ENCODE measurements at places on chromosomes 13 and 19.

- DNase-seq: no peak
Measured at GRCh38 chr19:50992666-50993035, 8.8 kb downstream of the KLK8 start.

GRCh38 chr19:29067831-29068230 is 145.1 kb downstream of the UQCRFS1 start:
- no peak for DNase-seq

GRCh38 chr13:99355267-99356011 is 48.2 kb upstream of the GPR183 start:
- no peak for DNase-seq

GRCh38 chr13:23380534-23380933 is 53.0 kb downstream of the SACS start:
- DNase-seq: no peak

DNA sequence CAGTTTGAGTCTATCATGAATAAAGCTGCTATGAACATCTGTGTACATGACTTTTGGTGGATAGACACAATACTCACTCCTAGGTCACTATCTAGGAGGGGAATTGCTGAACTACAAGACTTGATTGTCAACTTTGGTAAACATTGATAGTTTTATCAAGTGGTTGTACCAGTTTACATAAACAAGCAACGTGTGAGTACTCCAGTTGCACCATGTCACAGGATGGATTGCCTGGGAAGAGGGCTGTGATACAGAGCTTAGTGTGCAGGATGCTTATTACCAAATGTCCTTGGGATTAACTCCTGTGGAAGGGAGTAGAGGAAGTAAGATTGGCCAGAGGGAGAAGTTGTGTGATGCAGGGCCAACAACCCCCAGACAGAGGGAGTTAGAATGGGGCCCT is 37.7 kb downstream of the RAP2A start:
- no peak for DNase-seq

GRCh38 chr13:27104606-27105005 is 67.0 kb downstream of the USP12 start:
- DNase-seq: no peak

DNA sequence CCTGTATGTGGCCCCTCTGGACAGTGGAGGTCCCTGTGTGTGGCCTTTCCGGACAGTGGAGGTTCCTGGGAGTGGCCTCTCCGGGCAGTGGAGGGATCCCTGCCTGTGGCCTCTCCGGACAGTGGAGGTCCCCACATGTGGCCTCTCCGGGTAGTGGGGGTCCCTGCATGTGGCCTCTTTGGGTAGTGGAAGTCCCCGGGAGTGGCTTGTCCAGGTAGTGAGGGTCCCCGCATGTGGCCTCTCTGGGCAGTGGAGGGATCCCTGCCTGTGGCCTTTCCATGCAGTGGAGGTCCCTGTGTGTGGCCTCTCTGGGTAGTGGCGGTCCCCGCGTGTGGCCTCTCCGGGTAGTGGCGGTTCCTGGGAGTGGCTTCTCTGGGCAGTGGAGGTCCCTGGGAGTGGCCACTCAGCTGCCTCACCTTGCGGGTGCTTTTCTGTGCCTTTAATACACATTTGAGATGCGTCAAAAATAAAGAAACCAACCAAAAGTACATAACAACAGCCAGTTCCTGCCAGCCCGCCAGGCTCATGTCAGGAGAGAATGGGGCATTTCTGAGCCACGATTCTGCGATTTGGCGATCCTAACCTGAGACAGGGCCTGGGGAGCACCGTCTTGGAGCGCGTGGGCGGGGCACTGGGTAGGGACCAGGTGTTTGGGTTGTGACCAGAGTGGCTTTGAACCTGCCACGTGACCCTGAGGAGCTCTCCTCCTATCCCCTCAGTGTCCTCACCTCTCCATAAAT is 194.7 kb downstream of the ZNF536 start:
- no peak for DNase-seq

DNA sequence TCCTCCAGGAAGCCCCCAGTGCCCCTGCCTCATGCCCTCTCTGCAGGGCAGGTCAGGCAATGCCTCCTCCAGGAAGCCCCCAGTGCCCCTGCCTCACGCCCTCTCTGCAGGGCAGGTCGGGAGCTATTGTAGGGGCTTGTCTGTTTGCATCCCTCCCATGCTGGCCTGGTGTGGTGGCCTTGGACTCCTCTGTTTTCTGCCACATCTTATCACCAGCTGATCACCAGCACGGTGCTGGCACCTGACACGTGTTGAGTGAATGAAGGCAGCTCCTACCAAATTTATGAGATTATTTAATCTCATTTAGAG is 51.5 kb upstream of the C13orf46 start:
- DNase-seq: no peak

- no peak for DNase-seq
Measured at GRCh38 chr19:16462757-16463250, 9.0 kb downstream of the EPS15L1 start.

GRCh38 chr13:91247768-91248167 is 99.7 kb upstream of the MIR17HG start:
- no peak for DNase-seq

- no peak for DNase-seq
Measured at GRCh38 chr19:49567861-49568441, 12.4 kb downstream of the NOSIP start.

DNA sequence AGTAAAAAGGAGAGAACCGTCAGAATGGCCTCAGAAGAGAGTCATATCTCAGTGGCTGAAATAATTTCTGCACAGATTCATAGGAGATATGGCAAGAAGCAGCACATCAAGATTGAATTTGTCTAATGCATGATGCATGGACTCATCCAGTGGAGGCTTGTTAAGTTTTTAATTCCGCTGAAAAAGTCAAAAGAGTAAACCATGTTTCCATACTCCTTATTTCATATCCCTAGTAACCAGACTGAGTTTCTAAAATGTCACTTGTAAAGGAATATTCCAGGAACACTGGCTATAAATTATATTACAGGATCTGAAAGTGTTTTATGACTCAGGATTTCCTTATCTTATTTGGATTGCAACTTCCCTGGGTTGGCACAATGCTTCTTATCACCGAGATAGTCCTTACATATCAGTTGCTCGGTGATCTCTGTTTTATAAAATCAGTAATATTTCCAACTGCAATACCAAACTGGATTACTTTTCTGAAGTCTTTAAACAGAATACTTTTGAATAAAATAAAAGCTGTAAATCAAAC is 180.2 kb upstream of the TSC22D1 start:
- DNase-seq: no peak

DNA sequence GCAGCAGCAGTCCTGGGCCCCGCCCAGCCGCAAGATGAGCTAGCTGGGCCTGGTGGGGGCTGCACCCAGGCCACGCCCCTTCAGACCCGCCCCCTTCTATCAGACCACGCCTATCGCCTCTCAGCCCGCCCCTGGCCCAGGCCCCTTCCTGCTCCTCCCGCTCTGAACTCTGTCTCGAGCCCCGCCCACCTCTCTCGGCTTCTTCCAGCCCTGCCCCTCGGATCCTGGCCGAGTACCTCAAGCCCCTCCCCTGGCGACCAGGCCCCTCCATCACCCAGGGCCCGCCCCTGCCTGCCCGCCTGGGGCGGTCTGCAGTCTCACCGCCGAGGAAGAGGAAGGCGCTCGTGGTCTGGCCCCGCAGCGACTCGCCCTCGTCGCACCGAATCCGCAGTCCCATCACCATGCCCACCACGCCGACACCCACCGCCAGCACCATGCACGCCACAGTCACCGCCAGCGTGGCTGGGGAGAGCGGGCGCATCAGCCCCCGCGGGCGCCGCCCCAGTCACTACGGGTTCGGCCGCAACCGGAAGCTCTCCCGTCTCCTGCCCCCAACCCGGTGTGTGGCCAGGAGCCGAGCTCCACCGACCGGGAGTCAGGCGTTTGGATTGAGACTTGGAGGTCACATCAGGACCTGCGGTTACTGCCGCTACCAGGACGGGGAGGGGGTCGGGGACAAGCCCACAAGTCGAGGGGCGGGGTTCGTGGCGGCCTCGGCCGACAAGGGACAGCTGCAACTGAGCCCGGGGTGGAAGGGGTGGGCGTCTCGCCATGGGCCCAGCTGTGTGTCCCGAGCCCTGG is 1.0 kb downstream of the CLDND2 start:
- peak; percentile 98 for DNase-seq

DNA sequence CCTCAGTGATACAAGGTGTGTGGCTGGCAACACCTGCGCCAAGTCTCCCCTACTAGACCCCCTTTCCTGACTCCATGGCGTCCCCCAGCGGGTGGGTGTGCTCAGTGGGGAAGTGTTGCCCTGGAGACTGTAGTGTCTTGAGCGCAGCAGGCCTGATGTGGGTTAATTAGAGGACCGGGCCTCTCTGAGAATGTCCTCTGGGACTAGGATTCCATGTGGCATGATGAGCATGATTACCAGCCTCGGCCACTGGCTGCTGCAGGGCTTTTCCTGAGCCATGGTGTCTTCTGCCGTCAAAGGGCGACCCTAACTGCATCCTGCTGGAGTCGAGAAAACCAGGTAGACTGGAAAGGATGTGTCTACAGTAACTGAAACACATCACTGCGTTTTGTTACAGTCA is 28.1 kb downstream of the MICOS13 start:
- DNase-seq: no peak

DNA sequence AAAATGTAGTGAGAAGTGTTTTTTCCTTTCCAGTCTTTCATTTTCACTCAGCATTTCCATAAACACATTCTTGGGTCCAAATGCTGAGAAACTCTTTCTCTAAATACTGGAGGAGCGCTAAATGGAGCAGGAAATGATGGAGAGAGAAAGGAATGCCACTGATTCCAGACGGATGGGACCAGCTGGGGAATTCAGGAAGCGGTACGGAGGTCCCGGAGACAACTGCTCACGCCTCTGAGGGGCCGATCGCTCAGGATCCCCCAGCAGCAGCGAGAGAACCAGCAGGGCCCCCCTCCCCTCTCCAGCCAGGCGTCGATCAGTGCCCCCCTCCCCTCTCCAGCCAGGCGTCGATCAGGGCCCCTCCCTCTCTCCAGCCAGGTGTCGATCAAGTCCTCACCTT is 13.2 kb downstream of the RASA3 start:
- no peak for DNase-seq

DNA sequence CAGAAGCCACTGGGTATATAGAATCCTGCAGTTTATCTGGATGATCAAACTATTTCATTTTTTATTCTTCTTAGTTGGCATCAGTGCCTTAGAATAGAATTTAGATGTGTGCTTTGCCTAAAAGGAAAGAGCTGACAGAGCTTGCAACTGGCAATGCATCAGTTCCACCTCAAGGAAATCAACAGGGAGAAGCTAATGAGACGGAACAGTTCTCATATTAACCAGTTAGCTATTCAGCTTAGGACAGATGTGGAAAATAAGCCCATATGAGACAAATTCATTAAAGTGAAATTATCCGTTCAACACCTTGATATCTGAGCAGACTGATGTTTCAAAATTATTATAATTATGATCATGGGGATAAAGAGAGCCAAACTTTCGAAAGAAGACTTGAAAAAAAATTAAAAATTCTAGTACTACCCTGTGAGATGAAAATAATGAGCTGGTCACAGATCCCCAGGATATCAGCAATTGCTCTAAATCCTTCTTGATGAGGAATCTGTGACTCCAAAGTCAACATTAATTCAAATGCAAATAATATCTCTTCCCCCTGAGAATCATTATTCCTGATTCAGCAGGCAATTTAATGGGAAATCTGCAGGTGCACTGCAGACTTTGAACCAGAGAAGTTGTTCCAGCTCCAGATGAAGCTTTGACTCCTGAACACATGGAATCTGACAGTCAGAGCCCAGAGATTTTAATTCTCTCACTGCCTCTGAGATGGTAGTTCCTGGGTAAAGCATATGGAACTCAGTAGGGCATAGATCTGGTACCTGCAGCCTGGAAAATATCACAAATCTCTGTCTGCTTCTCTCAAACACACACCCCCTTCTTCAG is 486.8 kb downstream of the FOXO1 start:
- no peak for DNase-seq

GRCh38 chr19:7894612-7895309 is 6.5 kb downstream of the LRRC8E start:
- DNase-seq: no peak

DNA sequence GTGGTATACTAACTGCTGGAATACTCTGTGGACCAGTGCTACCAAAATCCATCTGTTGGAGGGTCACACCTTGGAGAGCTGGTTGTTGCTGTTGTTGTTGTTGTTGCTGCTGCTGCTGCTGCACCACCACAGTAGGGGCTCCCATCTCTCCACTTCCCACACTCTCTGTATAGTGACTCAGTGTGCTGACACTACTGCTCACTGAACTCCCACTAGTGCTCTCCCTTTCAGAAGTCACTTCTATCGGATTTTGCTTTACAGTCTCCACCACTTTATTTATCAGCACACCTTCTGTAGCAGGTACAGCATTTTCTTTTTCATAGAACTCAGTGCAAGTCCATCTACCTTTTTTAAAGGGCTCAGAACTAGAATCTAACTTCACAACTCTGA is 1.7 kb downstream of the TSC22D1 start:
- no peak for DNase-seq

DNA sequence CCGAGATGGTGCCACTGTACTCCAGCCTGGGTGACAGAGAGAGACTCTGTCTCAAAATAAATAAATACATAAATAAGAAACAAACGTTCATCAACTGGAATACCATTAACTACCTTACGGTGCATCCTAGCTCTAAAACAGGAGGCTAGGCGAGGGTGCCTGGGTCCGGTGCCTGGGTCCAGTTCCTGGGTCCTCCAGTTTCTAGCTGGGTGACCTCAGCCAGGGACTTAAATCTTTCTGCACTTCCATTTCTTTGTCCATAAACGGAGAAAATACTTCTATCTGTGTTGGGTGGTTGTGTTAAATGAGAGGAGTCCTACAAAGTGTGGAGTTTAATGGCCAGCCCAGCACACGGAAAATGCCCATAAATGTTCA is 34.0 kb downstream of the RFX2 start:
- no peak for DNase-seq

GRCh38 chr19:54684527-54684926 is 21.7 kb downstream of the LILRB4 start:
- no peak for DNase-seq

- no peak for DNase-seq
Measured at GRCh38 chr19:6527893-6528543, 2.8 kb upstream of the TNFSF9 start.

DNA sequence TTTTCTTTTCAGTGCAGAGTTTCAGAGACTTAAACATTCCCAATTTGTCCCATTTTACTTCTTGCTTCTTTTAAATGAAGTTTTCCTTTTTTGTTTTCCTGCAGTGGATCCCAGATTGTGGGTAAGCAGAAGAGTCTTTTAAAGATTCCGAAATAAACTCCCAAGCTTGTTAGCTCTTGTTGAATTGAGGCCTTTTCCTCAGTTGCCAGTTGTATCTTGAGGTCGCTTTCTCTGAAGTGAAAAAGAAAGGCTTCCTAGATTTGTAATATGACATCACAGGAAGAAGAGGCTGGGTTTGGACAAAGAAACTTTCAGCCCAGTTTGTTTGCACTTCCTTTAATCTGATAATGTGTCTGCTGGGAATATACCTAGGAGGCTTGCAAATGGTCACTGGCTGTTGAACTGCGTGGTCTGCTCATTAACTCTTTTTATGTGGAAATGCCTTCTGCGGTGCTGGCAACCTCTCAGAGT is at the start of gene LPAR6:
Gene LPAR6 (minus strand): TSS at position 233 of the 471 bp plus-strand sequence. CDS start 690 bp downstream, outside the sequence.
- no peak for DNase-seq

Measured in amygdala (tissue), 56 donors.